ENCODE measurements at places on chromosomes 5 and 9.

GRCh38 chr9:36942891-36943290 lies 91.2 kb downstream of the PAX5 start:
- no peak for DNase-seq

- DNase-seq: no peak
These were observed 301.5 kb downstream of the EPB41L4A start for GRCh38 chr5:112117551-112117950.

DNA sequence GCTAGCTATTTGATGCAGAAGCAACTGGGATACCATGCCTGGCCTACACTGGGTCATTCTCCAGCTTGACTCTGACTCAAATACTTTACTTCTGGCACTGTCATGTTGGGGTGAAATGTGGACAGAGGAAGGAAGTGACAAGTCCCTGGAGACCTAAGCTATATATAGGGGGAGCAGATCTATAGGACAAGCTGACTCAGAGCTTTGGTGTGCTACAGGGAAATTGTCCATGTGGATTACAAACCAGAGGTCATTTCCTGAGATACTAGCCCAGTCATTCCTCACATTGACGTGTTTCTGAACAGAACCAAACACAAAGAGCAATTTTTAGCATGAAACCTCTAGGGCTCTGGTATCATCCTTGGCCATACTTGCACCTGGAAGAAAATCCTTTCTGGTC lies 531.6 kb upstream of the CLINT1 start:
- DNase-seq: no peak

DNA sequence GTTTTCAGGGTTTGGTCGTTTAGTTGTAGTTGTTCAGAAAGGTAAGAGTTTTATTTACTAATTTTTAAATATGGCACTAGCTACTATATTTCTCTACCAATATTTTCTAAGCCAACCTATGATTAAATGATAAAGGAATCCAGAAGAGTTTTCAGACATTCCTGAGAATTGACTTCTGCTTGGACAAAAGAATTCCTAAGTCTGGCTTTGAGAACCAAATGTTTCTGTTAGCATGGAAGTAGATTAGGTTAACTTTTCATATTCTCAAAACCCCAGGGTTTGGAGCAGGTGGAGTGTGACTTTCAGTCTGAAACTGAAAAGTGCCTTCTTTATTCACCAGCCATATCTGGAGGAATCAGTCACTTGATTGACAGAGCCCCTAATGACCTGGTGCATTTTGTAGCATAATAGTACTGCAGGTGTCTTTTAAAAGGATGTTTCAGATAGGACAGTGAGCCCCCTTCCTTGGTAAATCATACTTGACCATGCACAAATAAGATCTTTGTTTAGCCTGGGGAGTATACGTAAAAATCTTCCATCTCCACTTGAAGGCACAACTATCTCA lies 457.0 kb upstream of the ZNF462 start:
- no peak for DNase-seq

- DNase-seq: no peak
These were observed 8.4 kb downstream of the RPS14 start for GRCh38 chr5:150440948-150441812.

DNA sequence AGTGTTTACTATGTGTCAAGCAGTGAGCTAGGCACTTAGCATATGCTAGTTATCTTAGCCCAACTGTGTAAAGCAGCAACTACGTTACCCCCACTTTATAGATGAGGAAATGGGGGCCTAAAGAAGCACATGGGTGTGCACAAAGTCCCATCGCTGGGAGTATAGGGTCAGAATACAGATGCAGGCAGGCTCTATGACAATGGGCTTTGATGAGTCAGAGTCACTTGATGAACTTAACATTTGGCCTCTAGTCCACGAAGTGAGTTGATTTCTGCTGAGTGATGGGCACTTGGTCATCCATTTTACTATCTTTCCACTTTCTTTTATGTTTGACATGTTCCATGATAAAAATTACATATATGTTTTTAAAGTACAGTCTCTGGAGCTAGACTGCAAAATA lies 204.3 kb downstream of the TRIM32 start:
- no peak for DNase-seq

DNA sequence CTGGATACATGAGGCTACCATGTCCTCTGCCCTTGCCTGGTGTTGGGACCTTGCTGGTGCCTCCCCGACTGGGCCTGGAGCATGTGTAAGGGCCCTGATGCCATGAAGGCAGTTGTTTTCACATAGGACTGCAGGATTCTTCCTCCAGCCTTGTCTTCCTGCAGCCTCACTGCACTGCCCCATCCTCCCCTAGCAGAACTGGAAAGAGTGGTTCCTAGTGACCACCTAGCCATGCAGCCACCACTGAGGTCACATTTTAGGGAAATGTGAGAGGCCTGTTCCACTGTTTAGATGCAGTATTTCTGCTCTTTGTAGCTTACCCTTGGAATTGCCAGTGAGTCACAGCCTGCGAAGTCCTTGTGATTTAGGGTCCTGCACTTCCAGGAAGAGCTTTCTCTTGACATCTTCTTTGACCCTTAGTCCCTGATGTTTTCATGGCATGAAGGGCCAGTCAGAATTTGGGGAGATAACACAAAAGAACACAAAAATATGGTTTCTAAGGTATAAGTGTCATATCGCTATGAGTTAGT lies 24.2 kb upstream of the TNFAIP8 start:
- no peak for DNase-seq

DNA sequence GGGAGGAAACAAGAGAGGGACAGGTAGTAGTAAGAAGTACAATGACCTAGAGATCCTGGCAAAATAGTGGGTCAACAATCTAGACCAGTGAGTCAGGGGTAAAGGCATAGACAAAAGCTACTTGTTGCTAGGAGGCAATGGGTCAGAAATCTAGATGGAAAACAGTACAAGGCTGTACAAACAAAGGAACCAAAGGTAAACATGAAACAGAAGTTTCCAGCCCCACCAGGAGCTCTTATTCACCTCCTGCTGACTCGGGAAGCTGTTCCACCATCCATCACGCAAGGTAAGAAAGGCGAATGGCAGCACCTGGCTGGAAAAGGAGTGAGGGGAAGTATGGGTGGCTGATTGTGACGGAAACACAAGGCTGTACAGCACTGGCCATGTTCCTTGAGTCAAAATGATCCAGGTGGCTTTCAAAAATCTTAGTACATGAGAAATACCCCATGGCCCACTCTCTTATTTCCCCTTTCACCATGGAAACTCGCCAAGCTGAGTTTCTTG lies 70.5 kb upstream of the RAI14 start:
- DNase-seq: no peak

DNA sequence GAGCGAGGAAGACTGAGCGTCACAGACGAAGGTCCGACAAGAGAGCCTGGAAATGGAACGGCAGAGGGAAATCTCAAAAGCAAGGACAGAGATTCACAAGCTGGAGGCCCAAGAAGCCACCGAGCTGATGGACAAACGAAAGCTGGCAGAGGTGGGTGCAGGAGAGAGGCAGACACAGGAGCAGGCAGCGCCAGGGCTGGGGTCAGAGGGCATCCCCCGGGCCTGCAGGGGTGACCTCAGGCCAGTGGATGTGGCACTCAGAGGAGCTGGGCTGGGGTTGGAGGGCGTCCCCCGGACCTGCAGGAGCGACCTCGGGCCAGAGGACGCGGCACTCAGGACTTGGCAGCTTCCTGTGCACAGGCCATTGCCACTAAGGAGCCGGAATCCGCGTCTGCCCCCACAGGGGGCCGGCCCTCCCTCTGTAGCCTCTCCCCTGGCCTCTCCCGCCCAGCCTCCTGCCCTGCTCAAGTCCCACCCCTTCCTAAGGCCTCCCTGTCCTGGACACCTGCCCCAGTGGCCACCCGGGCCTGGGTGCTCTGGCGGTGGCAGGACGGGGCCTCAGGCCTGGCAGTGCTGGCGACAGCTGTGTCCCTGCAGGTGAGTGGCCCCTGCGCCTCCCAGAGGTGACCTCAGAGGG lies 40.4 kb downstream of the EXD3 start:
- no peak for DNase-seq

DNA sequence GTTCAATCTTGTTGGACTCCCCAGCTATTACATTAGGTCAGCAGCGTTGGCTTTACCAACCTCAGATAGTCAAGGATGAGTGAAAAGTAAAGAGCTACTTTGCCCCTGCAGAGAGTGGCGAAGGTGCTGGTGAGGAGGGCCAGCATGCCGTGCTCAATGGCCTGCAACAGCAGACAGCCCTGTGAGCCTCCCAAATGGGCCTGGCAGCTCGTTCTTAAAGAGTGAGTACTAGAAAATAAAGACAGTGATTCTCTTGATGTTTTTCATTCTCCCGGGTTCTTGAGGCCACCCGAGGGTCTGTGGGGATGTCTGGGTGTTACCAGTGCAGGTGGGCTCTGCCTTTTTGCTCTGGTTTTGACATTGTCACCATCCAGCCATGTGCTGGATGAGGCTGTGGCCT lies 16.2 kb downstream of the GADD45G start:
- no peak for DNase-seq

GRCh38 chr9:126818482-126818881 lies 13.6 kb downstream of the ZBTB43 start:
- no peak for DNase-seq

- DNase-seq: no peak
These were observed 45.5 kb upstream of the KIF2A start for GRCh38 chr5:62260513-62260912.

DNA sequence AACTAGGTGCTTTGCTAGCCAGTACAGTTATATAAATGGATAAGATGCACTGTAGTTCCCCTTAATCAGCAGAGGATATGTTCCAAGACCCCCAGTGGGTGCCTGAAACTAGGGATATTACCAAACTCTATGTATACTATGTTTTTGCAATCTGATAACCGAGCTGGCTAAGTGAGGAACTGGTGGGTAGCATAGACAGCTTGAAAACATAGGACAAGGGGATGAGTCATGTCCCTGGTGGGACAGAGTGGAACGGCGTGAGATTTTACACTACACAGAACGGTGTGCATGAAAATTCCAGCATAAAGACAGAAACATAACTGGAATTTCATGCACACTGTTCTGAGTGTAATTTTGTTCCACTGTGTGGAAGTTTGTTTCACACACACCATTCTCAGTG lies 86.9 kb downstream of the BASP1 start:
- DNase-seq: no peak

DNA sequence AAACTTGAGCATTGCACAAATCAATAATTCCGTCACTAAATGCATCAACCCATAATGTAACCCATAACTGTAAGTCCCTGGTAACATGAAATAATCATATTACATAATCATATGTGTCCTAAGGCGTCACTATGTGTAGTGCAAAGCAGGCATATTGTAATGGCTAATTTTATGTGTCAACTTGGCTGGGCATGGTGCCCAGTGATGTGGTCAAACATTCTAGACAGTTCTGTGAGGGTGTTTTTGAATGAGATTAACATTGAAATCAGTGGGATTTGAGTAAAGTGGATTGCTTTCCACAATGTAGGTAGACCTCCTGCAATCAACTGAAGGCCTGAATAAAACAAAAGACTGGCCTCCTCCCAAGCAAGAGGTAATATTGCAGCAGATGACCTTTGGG lies 794.4 kb upstream of the ACO1 start:
- no peak for DNase-seq

DNA sequence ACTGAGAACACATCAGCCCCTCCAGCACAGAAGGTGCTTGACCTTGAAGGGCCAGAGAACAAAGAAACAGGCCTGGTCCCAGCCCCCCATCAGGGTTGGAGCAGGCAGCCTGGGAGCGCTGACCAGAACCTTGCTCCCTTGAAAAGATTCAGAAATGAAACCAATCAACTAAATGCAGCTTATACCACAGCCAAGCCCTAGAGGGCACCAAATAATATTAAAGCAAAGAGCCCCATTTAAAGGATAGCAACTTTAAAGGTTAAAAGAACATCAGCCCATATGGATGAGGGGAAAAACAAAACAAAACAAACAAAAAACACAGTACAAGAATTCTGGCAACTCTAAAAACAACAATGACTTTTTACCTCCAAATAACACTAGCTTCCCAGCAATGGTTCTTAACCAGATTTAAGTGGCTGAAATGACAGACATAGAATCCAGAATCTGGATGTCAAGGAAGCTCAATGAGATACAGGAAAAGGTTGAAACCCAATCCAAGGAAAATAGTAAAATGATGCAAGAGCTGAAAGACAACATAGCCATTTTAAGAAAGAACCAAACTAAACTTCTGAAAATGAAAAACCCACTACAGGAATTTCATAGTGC lies 471.9 kb downstream of the MTRR start:
- no peak for DNase-seq

GRCh38 chr5:2075365-2075764 lies 192.6 kb upstream of the IRX4 start:
- DNase-seq: no peak
